Fibroblast of the aortic adventitia (primary cell): ENCODE measurements at places on chromosomes 1 and 21. TPM values are rescaled to one million over a fixed set of nuclear protein-coding genes. Genes with fewer than 3 reads are reported as not detected.

- no peak for DNase-seq
Observed at GRCh38 chr1:205236526-205236925, 8.8 kb downstream of the TMCC2 start.

DNA sequence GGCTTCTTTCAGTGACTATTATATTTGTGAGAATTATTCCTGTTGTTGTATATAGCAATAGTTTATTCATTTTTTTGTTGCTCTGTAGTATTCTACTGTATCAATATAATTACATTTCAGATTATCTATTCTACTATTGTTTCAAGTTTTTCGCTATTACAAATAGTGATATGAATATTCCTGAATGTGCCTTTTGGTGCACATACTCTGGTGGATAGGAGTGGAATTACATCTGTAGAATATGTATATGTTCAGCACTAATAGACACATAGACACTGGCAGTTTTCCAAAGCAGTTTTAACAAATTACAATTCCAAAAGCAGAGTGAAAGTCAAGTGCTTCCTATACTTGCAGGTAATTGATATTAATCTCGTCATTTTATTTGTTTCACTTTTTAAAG lies 696.2 kb upstream of the PRMT6 start:
- DNase-seq = no peak

- DNase-seq = no peak
Observed at GRCh38 chr1:207298636-207299398, 22.7 kb upstream of the CD55 start.

- no peak for DNase-seq
Observed at GRCh38 chr1:69129538-69129937, 438.2 kb upstream of the LRRC7 start.

DNA sequence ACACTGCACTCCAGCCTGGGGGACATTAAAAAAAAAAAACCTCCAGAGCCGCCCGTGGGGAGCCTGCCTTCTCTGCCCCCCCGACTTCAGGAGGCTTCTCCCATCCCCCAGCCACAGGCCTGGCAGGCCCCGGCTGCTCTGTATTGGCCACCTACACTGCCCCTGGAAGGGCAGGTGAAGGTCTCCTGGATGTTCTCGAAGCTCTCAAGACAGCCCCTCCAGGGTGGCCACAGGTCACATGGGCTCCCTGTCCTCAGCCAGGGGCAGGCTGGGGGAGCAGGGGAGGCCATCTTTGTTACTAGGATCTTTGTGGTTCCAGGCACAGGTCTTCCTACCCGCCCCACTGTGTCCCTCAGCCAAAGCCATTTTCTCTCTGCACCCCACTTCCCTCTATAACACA lies 32.8 kb downstream of the PADI6 start:
- DNase-seq = no peak

- no peak for DNase-seq
Observed at GRCh38 chr1:47230692-47231300, 1.2 kb downstream of the TAL1 start.

GRCh38 chr21:32958288-32959002 lies 67.3 kb upstream of the OLIG2 start:
- DNase-seq = no peak

- no peak for DNase-seq
Observed at GRCh38 chr1:21089731-21090130, 87.0 kb downstream of the EIF4G3 start.

DNA sequence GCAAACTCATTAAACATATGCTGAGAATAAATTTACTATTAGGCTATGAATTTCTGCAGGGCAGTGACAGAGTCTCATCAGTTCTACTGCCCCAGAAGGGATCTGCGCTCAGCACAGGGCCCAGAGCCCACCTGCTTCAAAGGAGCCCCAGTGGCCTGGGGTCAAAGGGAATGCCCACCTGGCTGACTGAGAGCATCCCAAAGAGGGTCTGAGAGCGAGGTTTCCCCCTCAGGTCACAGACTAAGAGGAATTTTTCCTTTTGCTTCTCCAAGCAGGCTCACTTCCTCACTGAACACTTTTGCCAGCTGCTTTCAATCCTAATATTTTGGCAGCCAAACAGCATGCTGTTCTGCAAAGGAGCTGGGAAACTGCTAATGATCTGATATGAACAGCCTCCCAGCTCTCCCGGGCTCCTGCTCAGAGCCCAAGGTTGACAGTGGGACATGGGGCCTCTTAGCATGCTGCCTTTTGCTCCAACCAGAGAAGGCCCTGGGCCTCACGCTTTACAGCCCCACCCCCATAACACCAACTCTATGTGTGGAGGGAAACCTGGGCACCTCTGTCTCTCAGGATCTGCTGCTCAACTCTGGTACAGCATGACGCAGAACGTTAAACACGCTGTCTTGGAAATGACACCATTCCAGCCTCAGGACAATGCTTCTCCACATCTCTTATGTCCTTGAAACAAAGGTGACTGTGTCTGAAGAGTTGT lies 70.7 kb upstream of the SYT6 start:
- DNase-seq = peak; percentile 30

- peak; percentile 23 for DNase-seq
Observed at GRCh38 chr1:40299366-40300248, 17.5 kb downstream of the COL9A2 start.

DNA sequence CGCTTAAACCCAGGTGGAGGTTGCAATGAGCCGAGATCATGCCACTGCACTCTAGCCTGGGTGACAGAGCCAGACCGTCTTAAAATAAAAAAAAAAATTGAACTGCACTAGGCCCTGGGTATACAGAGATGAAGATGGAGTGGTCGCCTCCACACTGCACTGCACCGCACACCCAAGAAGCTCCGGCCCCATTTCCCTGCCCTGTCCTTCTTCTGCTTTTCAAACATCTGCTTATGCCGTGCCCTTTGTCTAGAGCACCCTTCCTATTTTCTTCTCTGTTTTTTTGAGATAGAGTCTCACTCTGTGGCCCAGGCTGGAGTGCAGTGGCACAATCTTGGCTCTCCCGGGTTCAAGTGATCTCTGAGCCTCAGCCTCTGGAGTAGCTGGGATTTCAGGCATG lies 17.4 kb downstream of the IQGAP3 start:
- no peak for DNase-seq

- DNase-seq = no peak
Observed at GRCh38 chr1:181647314-181648035, 164.2 kb downstream of the CACNA1E start.

- DNase-seq = peak; percentile 47
Observed at GRCh38 chr1:173112129-173112528, 61.4 kb upstream of the TNFSF18 start.

DNA sequence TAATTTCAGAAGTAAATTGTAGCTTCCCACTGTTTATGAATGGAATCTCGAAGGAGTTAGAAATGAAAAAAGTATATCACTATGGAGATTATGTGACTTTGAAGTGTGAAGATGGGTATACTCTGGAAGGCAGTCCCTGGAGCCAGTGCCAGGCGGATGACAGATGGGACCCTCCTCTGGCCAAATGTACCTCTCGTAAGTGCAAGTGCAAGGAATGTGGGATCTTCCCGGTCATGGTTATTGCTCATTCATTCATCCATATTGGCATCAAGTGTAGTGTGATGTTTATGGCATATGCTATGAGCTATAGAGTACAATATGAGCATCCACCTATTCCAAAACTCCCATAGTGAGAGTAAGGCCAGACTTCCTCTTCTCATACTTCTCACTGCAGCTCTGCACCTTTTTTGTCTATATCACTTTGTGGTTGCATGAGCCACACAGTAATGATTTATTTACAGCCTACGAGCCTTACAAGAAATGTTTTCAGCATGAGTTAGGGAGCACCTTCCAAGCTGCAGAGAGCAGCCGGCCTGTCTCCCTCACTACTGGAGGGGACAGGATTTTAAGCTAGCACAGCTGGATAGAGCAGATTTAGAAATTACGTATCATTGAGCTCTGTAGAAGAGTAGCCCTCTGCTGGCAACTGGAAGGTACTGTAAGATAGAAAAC lies 24.9 kb upstream of the CR1L start:
- DNase-seq = peak; percentile 67

GRCh38 chr1:81351864-81352263 lies 448.9 kb upstream of the ADGRL2 start:
- no peak for DNase-seq

GRCh38 chr1:76136894-76137293 lies 62.3 kb downstream of the ST6GALNAC3 start:
- no peak for DNase-seq

DNA sequence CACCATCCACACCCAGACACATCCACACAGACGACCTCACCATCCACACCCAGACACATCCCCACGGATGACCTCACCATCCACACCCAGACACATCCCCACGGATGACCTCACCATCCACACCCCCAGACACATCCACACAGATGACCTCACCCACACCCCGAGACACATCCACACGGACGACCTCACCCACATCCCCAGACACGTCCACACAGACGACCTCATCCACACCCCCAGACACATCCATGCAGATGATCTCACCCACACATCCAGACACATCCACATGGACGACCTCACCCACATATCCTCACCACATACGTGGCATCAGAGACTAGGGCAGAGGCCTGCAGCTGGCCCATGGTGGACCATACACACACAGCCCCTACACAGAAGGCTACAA lies 14.7 kb upstream of the FABP3 start:
- no peak for DNase-seq

Gene PAFAH2
- 8.7 and 9.8 TPM in 2 replicates for total RNA-seq

Gene ATP1A4
- not detected in 2 replicates for total RNA-seq
